Mucosa of descending colon (tissue), 3 donors: ENCODE measurements at places on chromosomes 2 and 18. TPM values are rescaled to one million over a fixed set of nuclear protein-coding genes. Genes with fewer than 3 reads are reported as not detected.

DNA sequence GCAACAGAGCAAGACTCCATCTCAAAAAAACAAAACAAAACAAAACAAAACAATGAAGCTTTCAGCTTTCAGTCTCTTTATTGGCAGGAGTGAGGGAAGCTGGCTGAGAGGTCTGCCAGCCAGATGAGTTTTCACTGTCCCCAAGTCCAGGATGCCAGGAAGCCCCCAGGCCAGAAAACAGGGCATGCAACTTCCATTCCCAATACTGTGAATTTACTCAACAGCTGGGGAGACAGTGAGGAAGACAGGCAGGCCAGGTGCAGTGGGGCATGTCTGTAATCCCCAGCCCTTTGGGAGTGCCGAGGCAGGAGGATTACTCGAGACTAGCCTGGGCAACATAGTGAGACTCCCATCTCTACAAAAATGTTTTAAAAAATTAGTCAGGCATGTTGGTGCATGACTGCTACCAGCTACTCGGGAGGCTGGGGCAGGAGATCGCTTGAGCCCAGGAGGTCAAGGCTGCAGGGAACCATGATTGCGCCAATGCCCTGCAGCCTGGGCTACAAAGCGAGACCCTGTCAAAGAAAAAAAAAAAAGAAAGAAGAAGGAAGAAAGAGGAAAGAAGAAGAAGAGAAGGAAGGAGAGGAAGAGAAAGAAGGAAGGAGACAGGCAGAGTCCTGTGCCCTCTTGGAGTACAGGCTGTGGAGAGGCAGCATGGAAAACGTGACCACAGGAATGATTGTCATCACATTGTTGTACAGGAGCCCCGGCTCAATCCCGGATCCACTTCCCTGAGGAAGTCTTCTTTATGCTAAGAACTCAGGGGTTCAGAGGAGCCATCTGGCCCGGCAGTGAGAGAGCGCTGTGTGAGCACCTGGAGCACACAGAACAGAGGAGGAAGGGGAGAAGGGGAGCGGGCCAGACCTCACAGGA is 29.2 kb upstream of the POMC start:
- DNase-seq, result peak; percentile 53

EMILIN2 gene
- total RNA-seq, result 18.3 TPM

GRCh38 chr2:185891804-185892411 is 153.3 kb downstream of the FSIP2 start:
- DNase-seq, result no peak

RAB17 gene
- total RNA-seq, result 25.8 TPM

GRCh38 chr2:226652369-226652768 is 147.3 kb downstream of the IRS1 start:
- no peak for DNase-seq

LONRF2 gene
- total RNA-seq, result 19.9 TPM

GRCh38 chr18:45169610-45170009 is 445.7 kb upstream of the SLC14A2 start:
- DNase-seq, result no peak

DNA sequence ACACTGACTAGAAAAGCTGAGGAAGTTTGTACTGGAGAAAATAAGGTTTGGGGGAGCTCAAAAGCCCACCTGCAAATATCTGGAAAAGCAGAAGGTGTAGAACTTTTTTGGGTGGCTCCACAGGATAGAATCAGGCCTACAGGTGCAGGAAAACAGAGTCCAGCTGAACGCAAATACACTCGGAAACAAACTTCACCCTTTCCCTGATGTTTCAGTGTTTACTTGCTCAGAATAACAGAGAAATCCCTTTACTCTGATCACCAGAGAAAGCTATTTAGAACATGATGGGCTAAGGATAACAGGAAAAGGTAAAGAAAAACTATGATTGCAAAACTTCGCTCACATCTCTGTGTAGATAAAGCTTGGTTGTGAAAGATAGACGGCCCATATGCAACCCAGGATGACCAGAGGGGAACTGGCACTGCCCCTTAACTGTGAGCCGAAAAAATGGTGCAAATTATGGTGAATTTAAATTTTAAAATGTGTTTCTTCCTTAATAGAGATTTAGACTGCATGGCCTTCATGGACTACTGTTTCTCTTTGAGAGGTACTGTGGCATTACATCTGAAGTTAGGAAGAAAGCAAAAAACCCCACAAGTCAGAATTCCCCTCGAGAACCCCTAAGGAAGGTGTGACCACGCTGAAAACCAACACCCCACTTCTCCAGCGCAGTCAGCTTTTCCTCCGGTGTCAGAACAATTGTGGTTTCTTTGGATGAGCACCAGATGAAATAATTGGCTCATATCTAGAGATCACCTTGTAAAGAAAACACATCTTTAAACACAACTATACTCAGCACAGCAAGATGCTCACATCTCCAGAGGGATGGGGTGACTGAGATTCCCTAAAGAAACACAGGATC is 84.5 kb upstream of the TMEM247 start:
- DNase-seq, result no peak

- no peak for DNase-seq
Observed at GRCh38 chr2:66462501-66462825, 27.5 kb downstream of the MEIS1 start.

RGPD4 gene
- total RNA-seq, result 0.13 TPM

GRCh38 chr18:26809346-26809745 is 56.2 kb downstream of the AQP4 start:
- DNase-seq, result no peak

GRCh38 chr18:24797981-24798380 is 337.5 kb downstream of the HRH4 start:
- no peak for DNase-seq

- DNase-seq, result no peak
Observed at GRCh38 chr2:853203-853870, 97.3 kb upstream of the SNTG2 start.

SAG gene
- total RNA-seq, result not detected

ANKRD23 gene
- total RNA-seq, result 3.2 TPM

NYAP2 gene
- 0.09 TPM for total RNA-seq

DUSP19 gene
- 9.3 TPM for total RNA-seq

DNA sequence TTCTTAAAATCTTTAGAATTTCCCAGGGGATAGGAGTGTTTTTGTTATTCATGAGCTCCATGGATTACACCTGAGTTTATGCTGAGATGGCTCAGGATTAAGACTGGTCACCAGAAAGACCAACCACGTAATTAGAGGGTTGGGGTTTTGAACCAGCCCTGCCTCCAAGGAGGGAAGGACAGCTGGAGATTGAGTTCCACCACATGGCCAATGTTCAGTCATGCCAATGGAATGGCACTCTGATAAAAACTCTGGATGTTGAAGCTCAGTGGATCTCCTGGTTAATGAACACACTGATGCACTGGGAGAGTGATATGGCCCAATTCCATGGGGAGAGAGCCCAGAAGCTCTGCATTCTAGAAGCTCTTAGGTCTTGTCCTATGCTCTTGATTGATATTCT is 38.7 kb upstream of the PTPN4 start:
- no peak for DNase-seq

DNA sequence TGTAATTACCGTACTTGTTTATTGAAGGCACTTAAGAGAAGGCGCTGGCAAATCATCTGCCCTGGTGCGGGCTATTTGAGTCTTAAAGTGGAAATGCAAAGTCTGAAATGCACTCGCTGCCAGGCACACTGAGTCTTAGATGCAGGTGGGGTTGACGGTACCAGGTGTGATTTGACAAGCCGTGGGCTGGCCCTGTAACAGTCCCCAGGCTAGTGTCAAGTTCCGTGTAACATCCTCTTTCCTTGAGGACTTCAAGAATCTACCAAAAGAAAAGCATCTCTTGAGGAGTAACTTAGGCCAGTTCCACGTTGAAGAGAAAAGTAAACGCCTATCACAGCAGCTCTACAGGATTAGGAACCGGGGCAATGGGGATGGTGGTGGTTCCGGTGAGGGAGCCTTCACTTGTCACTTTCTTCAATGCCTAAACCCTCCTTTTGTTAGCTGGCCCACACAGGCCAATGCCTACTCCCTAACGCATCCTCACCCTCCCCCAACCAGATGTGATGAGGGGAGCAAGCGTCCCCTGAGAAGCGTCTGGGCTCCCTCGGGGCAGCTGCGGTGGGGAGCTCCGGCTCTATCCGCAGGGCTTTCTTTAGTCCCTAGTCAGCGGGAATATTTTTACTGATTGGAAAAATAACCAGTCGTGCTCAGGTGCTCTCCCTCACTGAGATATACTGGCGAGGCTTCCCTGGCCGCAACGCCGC is 1.5 kb upstream of the UGP2 start:
- peak; percentile 47 for DNase-seq

DNA sequence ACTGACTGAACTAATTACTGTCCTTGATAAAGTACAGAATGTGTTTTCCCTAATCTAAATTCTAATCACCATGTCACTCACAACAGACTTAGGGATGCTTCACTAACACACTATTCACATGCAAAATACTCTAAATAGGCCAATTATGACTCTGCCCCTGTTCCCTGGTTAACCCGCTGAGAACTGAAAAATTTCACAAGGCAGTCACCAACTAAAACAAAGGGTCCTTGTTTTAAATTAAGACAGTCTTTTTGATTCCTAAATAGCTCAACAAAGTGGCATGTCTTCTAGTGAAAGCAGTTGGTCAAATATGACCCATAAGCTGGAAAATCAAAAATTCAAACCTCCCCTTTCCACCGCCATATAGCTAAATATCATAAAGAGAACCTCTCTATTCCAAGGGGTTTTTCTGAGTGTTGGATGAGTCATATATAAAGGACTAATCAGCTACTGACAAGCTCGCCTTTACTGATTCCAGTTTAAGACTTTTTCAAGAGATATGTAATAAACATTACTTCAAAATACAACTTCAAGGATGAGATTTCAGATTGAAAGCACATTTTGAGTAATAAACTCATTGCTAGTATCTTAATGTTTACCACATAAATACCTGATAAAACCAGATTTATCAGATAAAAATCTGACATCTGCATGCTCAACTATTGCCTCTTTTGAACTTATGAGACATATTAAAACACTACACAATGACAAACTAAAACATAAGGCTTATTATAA is 235.8 kb downstream of the TCF4 start:
- DNase-seq, result no peak

SPATS2L gene
- total RNA-seq, result 232 TPM

DNA sequence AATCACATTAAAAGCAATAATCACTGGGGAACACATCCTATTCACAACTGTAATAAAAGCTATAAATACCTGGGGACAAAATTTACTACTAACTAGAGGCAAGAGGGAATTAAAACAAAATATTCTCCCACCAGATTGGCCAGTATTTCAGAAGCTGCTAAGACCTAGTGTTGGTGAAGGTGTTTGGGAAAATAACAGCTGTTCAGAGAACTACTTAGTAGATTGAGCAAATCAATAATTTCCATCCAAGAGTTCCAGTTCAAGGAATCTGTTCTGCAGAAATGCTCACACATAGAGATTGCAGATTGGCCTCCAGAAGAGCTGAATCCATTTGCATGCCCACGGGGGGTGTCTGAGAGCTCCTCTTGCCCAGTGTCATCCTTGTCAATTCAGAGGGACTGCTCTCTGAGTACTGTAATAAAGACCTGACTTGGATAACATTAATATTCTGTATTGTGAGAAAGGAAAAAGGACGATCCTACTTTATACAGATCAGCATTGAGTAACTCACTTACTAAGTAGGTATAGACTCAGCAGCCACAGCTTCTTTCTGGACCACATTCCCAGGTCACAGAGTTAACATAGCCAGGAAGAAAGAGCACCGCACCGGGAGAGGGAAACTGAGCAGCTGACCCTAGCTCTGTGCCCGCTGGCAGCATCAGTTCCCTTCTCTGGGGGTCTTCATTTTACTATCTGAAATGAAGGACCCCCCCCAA is 5.6 kb downstream of the TUBB6 start:
- no peak for DNase-seq

DNA sequence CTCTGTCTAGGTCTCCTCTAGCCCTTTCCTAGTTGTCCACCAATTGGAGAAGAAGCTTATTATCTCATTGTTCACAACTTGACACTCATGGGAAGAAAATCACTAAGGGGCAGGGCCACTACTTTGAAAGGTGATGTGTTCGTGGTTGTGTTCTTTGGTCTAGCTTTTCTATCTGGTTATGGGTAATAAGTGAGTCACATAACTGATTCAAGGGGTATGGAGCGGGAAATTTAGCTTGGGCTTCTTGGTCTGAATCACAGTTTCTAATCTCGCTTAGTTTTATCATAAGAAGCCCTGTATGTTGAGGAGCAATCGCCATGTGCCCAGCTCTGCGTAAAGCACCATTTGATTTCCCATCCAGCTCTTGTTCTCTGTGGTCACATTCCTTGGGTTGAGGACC is 18.7 kb upstream of the DYTN start:
- DNase-seq, result no peak

DNA sequence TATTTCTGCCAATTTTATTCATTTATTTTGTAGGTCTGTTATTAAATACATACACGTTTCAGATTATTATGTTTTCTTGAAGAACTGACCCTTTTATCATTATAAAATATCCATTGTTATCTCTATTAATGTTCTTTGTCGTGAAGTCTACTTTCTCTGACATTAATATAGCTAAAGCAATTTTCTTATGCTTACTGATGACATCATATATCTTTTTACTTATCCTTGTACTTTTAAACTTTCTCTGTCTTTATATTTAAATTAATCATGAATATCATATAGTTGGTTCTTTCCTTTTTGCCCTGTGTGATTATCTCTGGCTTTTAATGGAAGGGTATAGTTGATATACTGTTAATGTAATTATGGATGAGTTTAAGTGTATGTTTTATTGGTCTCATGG is 36.5 kb upstream of the SLC9A2 start:
- no peak for DNase-seq

DNA sequence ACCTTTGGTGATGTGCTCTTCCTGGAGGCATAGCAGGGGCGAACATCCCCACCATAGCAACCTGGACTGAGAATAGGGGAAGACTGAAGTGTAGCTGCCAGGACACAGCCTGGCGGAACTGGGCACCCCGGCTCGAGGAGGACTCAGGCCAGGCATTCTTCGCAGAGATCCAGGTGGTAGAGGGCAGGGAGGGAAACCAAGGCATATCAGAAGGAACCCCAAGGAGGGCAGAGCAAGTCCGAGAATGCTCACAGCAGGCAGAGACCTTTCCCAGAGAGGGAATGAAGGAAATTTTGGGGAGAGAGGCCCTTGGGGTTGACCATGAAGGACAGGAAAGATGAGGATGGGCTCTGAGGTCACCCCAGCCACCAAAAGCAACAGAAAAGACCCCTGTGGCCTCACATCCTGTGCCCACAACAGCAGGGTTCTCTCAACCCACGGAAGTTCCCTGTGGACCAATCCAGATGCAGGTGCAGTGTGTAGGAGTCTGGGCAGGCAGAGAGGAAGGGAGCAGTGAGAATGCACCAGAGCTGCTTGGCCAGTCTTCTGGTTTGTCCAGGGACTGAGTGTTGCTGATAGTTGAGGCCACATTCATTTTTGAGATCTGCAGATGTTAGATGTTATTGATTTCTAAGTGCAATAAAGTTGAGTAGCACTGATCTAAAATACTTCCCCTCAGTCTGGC is 136.9 kb downstream of the PXDN start:
- no peak for DNase-seq

TFCP2L1 gene
- 46.9 TPM for total RNA-seq

DNA sequence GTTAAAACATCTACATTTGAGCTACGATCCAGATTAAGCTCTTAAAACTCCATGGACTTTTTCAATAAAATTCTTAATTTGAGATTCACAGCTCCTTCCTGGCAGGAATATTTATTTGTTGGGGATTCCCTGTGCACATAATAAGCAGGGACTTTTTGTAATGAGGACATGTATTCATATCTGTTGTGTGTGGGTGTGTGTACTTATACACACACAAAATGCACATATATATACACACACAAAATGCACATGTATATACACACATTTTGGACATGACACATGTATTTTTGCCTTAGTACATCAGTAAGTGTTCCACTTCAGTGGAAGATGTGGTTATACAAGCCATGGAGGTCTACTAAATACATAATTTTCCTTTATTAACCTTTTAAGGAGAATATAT is 1131.1 kb upstream of the CDH2 start:
- DNase-seq, result no peak

GRCh38 chr2:157172866-157173578 is 84.5 kb upstream of the GALNT5 start:
- no peak for DNase-seq
